ENCODE measurements at places on chromosomes 6 and 20.
A peak's percentile ranks its signal among the peaks of the same experiment; 100 is the strongest.

DNA sequence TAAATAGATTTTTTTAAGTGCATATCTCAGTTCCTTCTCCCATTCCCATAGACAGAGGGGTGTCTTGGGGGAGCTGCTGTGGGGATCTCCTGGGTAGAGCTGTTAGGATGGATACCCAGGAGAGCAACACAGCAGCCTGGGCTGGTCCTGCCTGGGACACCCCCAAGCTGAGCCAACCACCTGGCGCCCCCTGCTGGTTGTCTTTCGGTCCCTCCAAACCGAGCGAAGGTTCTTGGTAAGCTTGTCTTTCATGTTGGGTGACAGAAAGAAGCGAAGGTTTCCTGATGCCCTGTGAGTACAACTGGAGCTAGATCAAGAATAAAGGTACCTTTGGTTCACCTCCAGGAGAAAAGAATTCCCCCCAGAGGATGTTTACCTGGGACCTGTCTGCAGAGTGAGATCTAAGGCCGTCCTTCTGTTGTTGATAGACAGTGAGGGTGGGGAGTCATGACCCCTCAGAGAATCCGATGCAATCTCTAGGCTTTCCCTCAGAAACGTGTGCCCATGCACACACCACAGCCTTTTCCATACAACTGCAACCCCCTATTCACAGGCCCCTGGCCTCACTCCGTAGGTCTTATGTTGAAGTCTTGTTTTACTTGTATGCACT, 50.8 kb downstream of the SNX9 start:
- peak; percentile 82 for DNase-seq

DNA sequence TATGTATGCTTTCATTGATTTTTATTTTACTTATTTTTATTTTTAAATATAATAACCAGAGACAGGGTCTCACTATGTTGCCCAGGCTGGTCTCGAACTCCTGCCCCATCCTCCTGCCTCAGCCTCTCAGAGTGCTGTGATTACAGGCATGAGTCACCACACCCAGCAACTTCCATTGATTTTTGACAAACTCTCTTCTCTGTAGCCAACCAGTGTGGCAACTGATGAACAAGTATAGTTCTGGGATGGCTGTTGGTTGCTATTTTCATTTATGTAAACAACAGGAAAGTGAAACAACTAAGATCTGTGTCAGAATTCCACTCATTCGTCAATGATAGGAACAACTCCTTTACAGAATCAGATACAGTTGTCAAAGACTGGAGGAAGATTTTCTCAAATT, 356.7 kb upstream of the JARID2 start:
- no peak for DNase-seq

GRCh38 chr6:104527761-104528415, 331.8 kb downstream of the HACE1 start:
- DNase-seq, result peak; percentile 7

GRCh38 chr20:17507032-17507431, 24.1 kb downstream of the BFSP1 start:
- peak; percentile 92 for DNase-seq

DNA sequence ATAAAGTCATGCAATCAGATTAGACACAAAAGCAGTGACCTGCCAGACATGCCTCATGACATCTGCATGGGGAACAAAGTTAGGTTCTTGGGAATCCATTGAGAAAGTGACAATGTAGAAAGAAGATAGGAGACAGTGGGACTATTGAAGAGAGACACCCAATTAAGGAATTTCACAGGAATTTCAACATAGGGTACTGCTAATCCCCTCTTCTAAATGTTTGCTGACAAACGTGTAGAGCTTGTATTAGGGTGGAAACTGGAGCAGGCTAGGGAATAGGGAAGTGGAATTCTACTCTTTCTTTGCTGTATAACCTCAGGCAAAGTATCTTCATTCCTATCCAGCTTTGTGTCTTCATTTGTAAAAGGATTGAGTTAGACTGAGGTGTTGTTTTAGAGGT, 409.4 kb upstream of the SASH1 start:
- no peak for DNase-seq

- DNase-seq, result no peak
Observed at GRCh38 chr6:167103041-167103891, 19.6 kb upstream of the CCR6 start.

DNA sequence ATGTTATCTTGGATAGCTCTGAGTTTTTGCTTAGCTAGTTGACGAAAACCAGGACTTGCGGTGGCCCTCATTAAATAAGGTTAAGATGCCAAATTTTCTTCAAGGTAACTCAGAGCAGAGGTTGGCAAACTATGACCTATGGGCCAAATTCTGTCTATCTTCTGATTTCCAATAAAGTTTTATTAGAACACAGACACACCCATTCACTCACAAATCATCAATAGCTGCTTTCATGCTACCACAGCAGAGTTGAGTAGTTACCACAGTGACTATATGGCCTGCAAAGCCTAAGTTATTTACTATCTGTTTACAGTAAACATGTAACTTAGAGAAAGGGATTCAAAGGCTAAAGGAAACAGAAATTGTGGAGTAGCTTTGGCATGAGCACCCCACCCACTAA, 23.6 kb downstream of the DCDC2 start:
- no peak for DNase-seq

DNA sequence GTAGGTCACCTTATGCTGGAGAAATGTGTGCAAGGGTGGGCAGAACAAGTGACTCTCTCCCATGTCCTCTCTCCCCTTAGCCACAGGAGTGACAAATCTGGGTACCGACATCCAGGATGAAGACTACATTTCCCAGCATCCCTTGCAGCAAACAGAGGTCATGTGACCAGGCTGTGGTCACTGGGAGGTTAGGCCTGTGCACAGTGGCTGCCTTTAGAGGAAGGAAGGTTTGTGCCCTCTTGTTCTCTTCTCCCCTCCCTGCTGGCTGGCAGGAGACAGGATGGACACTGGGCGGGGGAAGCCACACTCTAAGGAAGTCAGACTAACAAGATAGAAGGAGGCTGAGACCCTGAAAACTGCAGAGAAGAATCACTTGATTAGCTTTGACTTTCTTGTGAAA, 360.2 kb downstream of the PREX1 start:
- DNase-seq, result peak; percentile 16

GRCh38 chr20:25047766-25048165, 10.2 kb downstream of the ACSS1 start:
- no peak for DNase-seq

- DNase-seq, result no peak
Observed at GRCh38 chr6:106118835-106119431, 32.8 kb downstream of the PRDM1 start.

DNA sequence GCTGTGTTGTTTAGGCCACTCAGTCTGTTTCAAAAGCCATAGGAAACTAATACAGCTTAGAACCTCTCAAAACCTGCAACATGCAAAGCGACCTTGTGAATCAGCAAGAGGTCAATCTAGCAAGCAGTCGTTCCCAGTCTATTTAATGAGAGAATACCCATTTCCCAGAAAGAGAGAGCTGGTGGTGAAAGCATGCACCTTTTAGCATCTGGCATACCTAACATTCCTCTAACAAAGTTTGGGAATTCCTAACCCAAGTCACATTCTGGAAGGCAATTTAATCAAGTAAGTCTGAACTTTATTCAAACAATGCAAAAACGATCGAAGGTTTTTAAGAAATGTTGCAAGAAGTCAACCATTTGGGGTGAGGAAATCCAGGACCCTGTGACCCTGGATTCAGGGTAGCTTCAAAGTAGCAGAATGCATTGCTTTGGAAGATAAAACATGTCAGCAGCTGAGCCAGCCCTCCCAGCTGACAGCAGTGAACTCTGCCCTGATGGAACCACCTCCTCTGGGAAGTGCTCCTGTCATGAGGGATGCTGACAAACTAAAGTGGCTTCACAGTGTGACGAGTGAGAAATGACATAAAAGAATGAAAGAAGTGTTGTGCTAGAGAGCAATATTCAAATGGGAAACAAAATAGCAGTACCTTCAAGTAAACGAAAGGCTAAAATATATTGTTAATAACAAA, 104.8 kb downstream of the GMDS start:
- DNase-seq, result no peak

DNA sequence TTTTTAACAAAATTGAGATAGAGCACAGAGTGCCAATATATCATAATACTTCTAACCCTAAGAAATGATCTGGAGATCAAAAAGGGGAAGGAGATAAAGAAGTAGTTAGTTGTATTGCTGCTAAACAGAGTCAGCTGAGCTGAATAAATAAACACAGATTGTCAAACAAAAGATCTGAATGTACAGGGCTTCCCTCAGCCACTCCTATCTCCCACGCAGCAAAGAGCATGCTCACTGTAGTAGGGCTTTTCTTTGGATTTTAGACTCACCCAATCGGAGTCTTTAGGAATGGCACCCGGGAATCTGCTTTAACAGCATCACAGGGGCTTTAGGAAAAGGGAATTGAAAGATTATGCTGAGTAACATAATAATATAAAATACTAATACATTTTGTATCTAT, 222.2 kb upstream of the STXBP5 start:
- DNase-seq, result no peak

DNA sequence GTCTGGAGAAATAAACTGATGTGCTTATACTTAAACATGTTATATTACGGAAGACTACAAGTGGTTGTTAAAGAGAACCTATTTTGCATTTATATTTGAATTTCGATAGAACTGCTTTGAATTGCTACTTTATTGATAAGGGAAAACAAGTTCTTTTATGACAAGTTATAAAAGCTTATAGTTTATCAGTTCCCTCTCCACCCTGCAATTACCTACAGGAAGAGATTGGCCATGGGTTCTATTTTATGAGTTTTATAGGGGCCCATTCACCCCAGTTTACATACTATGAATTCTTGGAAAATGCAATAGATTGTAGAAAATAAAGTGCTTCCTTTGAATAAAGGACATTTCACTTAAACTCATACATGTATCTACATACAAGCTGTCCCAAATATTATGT, 144.4 kb downstream of the AHI1 start:
- no peak for DNase-seq

GRCh38 chr20:63080811-63081210, 74.0 kb upstream of the BHLHE23 start:
- no peak for DNase-seq

DNA sequence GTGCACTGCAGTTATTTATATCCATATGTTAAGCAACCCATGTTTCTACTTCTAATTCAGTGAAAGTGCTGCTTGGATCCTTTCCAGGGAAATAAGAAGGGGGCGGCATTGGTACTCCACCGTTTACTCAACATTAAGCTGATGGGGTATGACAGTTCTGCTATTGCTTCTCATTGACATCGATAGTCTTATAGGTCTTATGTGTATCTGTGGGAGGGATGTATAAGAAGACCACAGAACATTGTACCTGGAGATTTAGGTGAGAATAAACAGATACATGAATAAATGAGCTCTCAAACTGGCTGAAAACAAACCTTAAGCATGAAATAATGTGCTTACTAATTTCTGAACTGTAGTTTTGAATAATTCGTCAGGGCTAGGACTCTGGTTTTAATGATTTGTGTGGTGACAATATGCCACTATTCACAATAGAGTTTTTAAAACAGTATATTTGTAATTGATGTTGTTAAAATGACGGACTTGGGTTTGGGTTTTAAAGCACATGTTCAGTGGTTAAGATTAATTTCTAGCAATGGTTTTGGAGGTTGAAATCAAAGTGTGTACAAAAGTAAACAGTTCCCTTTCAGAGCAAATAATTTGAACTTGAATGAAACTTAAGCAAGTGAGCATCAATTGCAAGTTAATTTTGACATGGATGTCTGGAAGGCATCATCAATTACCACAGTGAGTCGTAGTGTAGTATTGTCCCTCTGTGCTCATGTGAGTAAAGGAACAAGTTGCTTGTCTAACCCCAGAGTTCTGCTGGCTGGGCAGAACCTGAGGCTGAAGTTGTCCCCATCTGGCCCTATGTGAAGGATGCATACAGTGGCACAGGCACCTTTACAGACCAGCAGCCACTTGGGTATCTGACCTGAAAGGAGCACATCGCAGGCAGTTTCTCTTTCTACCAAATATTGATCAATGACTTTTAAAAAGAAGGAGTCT, 84.7 kb upstream of the SUPT3H start:
- DNase-seq, result no peak

- no peak for DNase-seq
Observed at GRCh38 chr6:140107216-140107615, 732.8 kb upstream of the CITED2 start.

GRCh38 chr6:19834858-19835257, 2.3 kb upstream of the ID4 start:
- no peak for DNase-seq

- no peak for DNase-seq
Observed at GRCh38 chr20:31992086-31992485, 18.2 kb upstream of the CCM2L start.

DNA sequence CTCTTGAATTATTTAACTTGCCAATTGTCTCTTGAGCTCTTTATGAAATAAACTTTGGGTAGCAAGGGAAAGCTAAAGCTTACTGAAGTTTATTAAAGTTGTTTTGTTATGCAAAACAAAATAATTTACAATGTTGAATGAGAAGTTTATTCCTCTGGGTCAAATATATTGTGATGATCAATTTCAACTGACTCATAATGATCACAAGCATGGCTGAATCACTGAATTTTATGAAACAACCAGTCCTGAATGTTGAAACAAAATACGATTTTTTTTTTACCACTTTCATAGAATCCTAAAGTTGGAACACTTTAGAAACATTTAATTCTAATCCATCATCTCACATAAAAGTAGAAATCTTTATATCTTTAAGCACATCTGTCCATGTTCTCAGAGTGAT, 110.3 kb downstream of the RWDD2A start:
- DNase-seq, result no peak

GRCh38 chr20:63520934-63521601, 503 bp downstream of the PPDPF start:
- DNase-seq, result peak; percentile 70

GRCh38 chr6:8642131-8642530, 206.8 kb upstream of the SLC35B3 start:
- no peak for DNase-seq

DNA sequence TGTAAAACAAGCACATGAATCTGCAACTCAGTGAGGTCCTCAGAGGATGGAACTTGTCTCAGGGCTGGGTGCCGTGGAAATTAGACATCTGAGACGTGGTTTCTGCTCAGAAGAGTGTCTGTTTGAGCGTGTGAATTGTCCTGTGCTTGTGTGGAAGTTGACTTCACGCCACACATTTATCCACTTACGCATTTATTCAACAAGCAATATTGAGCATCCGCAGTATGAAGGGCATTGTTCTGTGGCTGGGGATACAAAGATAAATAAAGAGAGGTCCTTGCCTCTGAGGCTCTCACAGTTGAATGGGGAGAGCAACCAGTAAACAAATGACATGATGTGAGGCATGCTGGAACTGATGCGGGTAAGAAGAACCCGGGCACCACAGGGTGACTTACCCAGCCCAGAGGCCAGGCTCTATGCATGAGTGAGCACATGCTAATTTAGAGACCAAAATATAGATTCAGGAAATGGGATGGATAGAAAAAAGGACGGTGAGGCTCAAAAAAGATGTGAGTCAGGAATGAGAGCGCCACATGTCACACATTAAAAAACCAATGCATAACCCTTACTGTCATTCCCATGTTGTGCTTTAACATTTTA, 60.4 kb downstream of the SOBP start:
- no peak for DNase-seq

- peak; percentile 92 for DNase-seq
Observed at GRCh38 chr6:158816803-158817727, 2.1 kb downstream of the EZR start.
